ENCODE measurements at places on chromosomes 1 and 21.

GRCh38 chr1:206658264-206658980 is 23.1 kb downstream of the DYRK3 start:
- DNase-seq, result no peak

- DNase-seq, result no peak
Observed at GRCh38 chr1:110829955-110830553, 42.9 kb upstream of the CD53 start.

DNA sequence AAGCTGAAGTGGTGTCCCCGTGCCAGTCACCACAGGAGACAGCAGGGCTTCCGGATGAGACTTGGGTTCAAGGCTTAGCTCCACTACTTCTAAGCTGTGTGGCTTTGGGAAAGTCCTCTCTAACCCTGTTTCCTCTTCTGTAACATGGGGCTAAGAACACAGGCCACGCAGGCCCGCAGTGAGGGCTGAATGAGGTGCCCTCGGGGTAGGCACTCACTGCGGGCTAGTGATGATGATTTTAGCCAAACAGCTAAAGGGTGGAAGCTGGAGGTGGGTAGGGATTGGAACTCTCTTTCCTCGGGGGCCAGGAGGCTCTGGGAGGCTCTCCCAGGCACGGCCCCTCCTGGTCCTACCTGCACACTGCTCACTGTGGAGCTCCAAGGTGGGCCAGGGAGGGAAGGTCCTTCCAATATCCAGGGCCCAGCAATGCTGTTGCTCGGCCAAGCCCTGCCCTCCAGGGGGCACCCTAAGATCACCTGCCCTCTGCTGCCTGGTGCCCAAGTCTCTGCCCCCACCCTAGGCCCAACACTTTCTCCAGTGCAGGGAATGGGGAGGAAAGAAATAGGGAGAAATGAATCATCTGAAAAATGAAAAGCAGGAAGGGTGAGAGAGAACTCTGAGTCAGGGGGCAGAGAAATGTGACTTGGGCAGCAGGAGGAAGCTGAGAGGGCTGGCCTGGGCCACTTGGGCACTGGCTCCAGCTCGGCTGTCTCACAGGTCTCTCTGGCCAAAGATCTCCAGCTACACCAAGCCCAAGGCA is 19.2 kb upstream of the EVA1B start:
- no peak for DNase-seq

- DNase-seq, result no peak
Observed at GRCh38 chr1:194870860-194871259, 1684.4 kb upstream of the B3GALT2 start.

- DNase-seq, result no peak
Observed at GRCh38 chr1:211975152-211975941, 60.0 kb downstream of the INTS7 start.

DNA sequence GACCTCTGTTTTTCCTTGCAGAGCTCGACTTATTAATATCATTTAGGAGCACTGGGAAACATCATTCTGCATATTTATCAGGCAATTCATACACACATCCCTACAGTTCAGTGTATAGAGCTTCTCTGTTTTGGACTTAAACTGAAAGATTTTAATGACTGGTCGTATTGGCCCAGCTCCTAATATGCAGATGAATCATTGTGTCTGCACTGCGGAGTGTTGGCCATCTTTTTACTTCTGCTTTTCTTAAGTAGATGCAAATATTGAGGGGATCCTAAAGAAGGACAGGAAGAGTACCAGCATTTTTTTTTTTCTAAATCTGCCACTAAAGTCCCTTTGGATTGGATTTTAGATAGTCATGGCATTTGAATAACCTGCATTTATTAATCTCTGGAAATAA is 154.8 kb downstream of the BACH1 start:
- DNase-seq, result no peak

GRCh38 chr1:50779801-50780200 is 180.3 kb downstream of the FAF1 start:
- no peak for DNase-seq

- no peak for DNase-seq
Observed at GRCh38 chr1:60872426-60873054, 209.8 kb upstream of the NFIA start.

DNA sequence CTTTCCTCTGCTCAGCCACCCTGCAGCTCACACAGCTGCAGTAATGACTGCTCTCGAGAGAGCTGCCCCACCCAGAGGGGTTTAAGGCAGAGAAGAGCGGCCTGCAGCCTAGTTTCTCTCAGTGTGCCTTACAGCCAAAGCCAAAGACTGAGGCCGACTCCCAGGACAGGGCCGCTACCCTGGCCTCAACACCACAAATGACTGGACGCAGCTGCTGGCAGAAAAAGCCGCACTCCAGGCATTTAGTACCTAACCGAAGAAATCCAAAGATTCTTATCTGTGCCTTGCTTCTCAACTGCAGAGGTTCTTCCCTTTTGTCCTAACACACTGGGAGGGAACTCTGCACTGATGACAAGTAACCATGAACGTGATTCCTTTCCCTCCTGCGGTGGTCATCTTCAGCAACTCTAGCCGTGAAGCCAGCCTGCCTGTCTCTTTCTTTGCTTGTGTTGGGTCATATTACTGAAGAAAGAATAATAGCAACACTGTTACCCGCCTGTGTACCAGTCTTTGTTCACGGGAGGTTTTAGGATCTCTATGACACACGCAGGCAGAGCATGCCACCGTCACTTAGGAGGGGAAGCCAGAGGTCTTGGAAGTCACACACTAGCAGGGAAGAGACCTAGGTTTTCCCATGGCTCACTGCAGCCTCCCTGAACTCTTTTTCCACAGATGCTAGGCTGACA is 202.7 kb downstream of the RHOU start:
- no peak for DNase-seq

DNA sequence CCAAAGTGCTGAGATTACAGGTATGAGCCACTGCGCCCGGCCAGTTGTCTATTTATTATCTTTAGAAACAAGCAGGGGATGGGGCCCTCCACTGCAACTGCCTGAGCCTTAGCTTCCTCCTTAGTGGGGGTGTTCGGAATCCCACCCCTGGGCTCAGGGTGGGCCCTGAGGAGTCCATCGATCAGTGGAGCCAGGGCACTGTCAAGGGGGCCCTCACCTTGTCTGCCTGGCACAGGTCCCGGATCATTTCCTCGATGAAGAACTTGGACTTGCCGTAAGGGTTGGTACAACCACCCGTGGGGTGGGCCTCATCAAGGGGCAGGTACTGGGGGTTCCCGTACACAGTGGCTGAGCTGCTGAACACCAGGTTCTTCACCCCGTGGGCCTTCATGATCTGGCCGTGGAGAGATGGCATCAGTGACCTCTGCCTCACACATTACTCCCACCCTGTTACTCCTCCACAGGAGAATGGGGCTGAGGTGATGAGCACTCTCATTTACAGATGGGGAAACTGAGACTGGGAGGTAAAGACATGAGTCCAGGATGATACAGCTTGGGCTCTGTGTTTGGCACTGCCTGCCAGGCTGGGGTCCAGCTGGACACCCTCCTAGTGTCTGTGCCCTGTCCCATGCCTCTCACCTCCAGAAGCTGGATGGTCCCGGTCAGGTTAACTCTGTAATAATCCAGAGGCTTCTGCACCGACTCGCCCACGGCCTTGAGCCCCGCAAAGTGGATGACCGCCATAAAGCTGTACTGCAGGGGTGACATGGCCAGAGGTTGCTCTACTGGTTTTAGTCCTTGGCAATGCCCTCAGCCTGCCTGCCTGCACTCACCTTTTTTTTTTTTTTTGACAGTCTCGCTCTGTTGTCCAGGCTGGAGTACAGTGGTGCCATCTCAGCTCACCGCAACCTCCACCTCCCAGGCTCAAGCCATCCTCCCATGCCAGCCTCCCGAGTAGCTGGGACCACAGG is 2.8 kb downstream of the GALE start:
- no peak for DNase-seq

GRCh38 chr21:35641271-35642016 is 418.9 kb downstream of the SETD4 start:
- no peak for DNase-seq

DNA sequence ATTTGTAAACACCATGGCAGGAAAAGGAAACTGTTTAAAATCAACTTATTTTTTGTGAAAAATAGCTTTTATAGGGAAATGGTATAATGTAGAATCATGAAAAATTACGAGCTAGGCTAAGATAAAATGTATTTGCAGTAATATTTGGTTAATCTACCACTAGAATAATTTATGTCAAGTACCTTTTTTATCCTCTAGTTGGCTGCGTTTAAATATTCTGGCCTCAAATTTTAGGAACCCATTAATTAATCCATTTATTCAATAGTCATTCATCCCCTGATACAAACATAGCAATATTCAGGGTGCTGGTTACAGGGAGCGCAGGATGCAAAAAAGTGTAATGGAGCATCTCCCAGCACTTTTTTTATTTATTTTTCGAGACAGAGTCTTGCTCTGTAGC is 8.6 kb upstream of the IER5 start:
- DNase-seq, result no peak

GRCh38 chr1:60874718-60875117 is 207.6 kb upstream of the NFIA start:
- DNase-seq, result no peak

- DNase-seq, result no peak
Observed at GRCh38 chr1:114145504-114146151, 8.0 kb downstream of the SYT6 start.

DNA sequence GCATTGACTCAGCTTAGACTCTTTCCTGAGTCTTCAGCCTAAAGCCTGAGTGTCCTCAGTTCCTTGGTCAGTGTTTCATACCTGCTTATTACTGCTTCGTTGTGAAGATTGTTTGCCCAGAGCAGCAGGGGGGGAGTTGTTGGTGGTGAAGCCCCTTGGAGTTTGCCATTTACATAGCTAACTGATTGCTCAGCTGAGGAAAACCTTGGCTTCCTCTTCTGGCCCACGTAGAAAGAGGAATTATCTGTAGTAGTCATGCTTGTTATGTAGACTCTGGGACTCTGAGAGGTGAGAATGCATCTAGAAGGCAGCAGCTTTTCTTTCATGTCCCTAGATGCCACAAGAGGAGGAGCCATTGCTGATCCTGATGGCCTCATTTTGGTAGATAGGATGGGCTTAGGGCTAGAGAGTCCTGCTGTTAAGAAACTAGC is 125.9 kb downstream of the MAST2 start:
- DNase-seq, result peak; percentile 64

GRCh38 chr1:109527098-109527811 is 12.4 kb upstream of the GPR61 start:
- no peak for DNase-seq

- DNase-seq, result no peak
Observed at GRCh38 chr1:169072945-169073725, 33.4 kb upstream of the ATP1B1 start.

DNA sequence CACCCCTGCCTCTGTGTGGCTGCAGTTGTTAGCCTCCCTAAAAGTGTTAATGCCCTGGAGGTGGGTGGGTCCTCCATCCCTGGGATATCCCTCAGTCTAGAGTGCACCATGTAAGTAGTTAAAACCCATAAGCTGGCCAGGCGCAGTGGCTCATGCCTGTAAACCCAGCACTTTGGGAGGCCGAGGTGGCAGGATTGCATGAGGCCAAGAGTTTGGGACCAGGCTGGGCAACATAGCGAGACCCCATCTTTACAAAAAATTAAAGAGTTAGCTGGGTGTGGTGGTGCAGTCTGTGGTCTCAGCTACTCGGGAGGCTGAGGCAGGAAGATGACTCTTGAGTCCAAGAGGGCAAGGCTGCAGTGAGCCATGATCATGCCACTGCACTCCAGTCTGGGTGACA is 10.3 kb downstream of the MYOC start:
- no peak for DNase-seq

DNA sequence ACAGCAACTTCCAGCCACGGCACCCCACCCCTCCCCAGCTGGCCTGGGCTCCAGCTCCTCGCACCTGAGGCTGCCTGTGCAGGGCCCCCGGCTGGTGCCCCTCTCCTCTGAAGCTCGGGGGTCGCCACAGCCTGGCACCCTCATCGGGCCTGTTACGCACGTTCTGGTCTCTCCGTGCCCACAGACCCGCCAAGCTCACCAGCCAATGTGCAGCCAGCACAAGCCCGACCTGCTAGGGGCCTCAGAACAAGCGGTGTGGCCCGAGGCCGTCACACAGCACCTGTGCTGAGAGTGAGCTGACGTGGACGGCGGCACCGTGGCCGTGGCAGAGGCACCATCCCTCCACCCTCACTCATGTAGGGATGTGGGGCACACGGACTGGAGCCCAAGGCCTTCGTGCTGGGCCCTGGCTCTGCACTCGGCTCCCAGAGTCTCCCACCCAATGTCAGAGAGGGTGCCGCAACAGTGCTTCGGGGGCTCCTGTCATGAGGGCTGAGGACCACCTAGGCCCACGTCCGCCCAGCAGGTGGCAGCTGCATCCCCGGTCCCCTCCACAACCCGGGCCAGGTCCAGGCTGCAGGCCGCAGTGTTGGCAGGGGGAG is 4.4 kb upstream of the SAMD11 start:
- no peak for DNase-seq

GRCh38 chr1:209820986-209821385 is 6.8 kb upstream of the UTP25 start:
- no peak for DNase-seq

GRCh38 chr1:16955186-16955585 is 25.2 kb downstream of the MFAP2 start:
- no peak for DNase-seq

DNA sequence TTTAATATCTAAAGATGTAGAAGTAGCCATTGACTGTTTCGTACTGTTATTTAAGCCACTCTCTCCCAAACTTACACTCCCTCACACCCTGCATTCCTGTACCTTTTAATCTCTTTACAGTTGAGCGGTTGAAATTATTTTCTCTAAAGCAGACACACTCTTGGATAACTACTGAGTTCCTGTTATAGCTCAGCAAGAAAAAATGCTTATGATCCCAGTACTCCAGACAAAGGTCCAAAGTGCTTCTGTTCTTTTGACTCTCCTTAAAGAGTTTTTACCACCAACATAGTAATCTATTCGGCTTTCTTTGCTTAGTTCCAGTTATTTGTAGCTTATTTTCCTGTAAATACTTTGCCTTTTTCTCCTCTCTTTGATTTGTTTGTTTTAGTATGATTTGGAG is 100.1 kb downstream of the ATF6 start:
- DNase-seq, result no peak

DNA sequence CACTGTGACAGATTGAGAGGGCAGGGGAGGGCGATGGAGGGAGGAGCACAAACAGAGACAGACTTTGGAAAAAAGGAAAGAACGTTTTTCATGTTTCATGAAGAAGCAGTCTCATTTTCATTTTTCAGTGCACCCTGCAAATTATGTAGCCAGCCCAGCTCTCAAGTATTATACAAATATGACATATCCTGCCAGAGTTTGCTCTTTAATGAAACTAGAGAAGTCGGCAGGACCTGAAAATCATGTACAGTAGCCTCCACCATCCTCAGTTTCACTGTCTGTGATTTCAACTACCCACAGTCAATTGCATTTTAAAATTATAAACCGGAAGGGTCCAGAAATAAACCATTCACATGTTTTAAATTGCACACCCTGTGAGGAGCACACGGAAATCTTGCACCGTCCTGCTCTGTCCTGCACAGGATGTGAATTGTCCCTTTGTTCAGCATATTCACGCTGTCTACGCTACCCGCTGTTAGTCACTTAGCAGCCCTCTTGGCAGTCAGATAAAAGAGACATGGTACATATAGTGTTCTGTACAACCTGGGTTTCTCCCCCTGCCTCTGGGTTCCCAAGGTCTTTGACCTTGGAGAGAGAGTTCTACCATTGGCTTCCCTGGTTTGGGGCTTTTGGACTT is 13.6 kb upstream of the ADARB1 start:
- DNase-seq, result no peak

- DNase-seq, result no peak
Observed at GRCh38 chr21:42215942-42216725, 2.8 kb upstream of the ABCG1 start.
